HS-5 (cell line): ENCODE measurements at places on chromosomes 7 and 10.

- DNase-seq, result no peak
Observed at GRCh38 chr7:130256704-130257103, 10.0 kb upstream of the CPA2 start.

DNA sequence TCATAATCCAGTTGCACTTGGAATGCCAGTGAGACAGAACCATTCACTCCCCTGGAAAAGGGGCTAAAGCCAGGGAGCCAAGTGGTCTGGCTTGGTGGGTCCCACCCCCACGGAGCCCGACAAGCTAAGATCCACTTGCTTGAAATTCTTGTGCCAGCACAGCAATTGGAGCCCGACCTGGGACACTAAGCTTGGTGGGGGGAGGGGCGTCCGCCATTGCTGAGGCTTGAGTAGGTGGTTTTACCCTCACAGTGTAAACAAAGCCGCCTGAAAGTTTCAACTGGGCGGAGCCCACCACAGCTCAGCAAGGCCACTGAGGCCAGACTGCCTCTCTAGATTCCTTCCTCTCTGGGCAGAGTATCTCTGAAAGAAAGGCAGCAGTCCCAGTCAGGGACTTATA, 200.7 kb upstream of the NPSR1 start:
- no peak for DNase-seq

DNA sequence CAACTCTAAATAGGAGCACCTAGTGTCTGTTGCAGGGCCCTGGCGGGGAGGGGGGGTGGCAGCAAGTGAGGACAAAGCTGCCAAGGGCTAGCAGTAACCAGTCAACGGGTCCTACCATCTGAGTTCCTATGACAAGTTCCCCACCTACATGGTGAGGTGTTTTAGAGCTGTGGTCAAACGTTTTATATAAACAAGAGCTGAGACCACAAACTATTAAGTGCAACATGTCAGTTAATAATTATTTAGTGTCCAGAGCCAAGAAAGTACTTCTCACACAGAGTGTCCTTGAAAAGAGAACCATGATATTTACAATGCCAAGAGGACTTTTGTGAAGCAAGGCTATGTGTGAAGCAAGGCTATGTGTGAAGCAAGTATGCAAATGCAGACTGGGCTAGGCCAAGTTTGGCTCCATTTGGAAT, 434.7 kb downstream of the TNS3 start:
- no peak for DNase-seq

DNA sequence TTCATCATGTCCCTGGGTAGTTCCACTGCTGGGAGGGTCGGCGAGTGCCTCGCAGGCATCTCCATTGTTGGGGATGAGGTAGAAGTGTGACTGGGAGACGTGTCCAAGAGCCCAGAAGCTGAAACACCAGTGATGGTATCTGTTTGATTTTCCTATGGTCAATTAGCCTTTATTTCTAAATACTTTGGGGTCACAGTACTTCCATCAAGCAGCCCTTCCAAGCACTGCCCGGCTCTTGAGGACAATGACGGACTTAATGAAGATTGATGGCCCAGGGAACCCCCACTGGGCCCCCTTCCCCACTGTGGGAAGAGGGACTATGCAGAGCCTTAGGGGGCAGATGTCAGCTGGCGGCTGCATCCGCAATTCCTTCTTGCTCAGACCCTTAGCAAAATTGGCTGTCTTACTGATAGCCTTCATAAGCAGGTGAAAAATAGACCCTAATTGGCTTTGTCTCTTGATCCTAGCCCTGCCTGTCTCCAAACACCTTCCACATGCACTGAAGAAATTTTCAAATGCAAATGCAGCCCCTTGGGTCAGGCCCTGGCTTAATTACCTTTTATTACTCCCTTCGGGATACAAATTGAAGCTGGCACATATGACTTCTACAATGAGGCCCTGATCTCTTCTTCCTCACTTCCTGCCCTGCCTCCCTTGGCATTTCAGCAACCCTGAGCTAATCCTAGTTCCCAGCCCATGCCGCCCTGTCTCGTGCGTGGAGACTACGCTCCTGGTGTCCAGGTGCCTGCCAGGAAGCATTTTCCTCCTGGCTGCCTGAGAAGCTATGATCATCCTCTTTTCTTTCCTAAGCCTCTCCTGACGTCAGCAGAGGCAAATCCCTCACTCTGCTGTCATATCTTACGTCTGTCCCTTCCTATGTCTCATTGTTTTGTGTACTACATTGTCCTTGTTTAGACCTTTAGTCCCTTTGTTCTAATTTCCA, 124.5 kb upstream of the GDF10 start:
- DNase-seq, result no peak

DNA sequence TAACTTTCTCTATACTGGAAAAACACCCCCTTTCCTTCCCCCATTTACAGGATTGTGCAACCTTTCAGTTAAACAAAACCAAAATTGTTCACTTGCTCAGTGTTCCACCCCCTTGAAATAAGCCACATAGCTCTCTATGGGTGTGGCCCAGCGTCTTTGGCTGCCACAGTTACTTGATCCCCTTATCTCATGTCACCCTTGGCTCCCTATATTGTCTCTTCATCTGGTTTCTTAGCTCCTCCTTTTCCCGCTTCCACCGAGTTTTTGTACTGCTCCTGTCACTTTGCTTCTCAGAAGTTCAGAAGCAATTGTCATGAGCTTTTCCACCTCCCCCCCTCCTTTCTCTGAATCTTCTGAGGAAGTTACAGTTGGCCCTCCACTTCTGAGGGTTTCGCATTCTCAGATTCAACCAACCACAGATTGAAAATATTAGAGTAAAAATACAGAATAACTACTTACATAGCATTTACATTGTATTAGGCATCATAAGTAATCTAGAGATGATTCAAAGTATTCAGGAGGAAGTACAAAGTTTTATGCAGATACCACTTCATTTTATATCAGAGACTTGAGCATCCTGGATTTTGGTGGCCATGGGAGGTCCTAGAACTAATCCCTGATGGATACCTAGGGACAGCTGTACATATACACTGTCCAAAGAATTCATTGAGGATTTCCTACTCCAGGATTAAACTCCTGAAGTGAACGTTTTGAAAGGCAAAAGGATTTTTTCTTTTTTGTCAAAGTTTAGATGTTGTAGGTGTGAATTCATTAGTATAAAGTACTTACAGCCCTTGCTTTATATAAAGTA, 60.4 kb downstream of the ADD3 start:
- DNase-seq, result no peak

- DNase-seq, result no peak
Observed at GRCh38 chr10:84204122-84204521, 9.8 kb downstream of the CDHR1 start.
